ENCODE measurements at places on chromosomes 3 and 15.
A peak's percentile ranks its signal among the peaks of the same experiment; 100 is the strongest.

DNA sequence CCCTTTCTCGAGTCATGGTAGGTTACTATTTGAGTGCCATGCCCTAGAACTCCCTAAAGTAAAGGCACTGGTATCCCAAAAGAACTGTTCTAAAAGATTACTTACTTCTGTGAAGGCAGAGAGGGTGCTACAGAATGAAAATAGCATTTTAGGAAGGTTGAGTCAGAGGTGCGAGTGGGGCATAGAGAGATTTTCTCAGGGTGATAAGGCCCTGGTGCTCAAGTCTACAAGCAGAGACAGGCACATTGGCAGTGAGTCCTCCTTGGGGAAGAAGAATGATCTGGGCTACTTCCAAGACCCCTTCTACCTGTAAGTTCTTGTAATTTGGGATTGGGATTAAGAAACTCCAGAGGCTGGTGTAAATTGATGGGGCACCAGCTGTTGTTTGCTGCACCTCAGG, 96.7 kb downstream of the AKAP13 start:
- no peak for DNase-seq

GRCh38 chr3:13108861-13109260, 35.6 kb upstream of the IQSEC1 start:
- no peak for DNase-seq

DNA sequence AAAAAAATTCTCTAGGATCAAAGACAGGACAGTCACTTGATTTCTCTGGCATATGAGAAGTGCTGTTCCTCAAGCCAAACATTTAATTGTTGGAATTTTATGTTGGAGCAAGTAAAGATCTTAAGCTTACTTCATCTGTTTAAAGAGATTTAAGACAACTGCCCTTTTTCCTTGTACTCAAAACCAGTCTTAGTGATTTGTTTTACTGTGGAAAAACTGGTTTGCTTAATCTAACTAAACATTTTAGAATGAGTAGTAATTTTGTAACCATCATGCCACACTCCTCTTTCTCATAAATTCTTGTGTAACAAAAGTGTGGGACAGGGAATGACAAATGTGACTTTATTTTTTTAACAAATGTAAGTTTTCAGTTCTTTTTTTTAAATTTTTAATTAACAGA, 18.4 kb downstream of the PRKCI start:
- DNase-seq = no peak

DNA sequence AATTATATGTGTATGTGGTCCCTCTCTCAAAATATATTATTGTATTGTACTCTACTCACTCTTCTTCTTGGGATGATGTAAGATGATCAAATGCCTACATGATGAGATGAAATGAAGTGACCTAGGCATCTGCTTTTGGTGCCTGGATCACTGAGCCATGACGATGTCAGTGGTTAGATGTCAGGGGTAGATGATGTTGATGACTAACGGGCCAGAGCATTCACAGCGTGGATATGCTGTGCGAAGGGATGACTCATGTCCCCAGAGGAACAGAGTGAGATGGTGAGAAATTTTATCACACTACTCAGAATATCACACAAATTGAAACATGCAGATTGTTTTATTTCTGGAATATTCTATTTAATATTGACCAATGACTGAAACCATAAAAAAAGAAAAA, 233.9 kb upstream of the CADM2 start:
- no peak for DNase-seq

DNA sequence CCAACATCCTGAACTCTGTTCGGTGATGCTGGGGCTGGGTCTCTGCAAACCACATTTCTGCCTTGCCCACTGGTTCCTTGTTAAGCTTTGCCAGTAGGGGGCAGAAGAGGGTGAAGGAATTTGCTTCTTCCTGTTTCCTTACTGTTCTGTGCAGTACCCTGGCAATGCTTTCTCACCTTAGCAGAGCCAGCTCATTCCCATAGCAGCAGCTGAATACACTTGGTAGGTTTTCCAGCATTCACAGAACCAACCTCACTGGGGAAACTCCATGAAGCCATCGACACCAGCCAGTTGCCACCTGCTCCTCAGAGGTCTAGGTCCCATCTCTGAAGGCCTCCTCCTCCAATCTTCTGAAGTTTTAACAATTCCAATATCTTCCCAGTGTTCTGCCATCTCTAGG, 308.4 kb downstream of the PDCD6IP start:
- peak; percentile 79 for DNase-seq

DNA sequence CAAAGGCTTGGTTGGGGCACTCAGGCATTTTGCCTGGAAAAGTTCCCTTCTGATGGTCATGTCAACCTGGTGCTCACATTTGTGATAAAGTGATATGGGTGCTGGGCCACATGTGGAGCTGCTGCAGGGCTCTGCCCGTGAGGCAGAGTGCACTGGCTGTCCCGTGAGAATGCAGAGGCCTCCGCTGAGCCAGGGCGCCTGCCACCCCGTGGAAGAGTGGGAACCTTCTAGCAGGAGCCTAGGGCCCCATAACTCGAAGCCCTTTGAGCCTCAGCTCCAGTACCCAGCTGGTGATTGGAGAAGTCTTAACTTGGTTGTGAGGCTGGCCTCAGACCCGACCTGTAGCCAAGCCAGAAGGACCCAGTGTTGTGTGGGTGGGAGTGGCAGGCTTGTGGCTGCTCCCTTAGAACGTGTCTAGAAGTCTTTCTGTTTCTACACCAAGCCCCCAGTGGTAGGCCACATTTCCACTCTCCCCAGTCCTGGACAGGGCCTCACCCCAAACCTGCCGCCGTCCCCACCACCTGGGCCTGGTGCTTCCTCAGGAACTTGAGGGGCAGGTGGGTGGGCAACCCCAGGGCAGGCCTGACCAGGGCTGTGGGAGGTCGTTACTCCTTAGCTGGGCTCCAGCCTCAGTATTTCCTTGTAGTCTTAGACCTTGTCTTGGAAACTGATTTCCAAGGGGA, 19.7 kb downstream of the SEC61A1 start:
- DNase-seq = no peak

DNA sequence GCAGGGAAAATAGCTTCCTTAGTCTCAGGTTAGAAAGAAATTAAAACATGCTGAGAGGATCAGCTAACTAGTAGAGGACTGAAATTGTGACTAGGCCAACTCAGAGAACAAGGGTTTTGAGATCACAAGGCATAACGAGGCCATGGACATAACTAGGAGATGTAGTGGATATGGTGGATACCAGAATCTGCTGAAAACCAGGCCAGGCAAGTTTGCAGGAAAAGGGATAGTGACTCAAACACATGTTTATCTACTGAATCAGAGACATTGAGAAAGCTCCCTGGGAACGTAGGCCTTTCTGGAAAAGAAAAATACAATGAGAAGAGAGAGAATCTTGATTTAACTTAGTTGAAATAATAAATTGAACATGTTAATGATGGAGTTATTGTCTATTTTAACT, 326.5 kb upstream of the GBE1 start:
- peak; percentile 82 for DNase-seq

Data from endothelial cell of umbilical vein (primary cell).